ENCODE measurements at places on chromosomes 12 and 14.

DNA sequence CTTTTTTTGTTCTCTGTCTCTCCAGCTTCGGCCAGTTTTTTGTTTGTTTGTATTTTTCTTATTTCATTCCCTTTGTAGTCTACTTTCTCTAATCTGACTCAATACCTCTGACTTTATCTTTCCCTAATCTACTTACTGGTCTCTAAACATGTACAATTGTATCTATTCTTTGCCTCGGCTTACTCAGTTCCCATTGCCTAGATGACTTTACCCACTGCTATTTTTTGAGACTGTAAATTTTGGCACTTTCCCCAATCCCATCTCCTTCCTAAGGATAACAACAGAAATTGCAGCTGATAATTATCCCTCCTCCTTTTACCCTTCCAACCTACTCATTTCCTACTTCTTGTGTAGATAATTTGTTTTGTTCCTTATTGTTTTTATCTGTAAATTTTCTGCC is 511.1 kb downstream of the RPL10L start:
- no peak for DNase-seq

- DNase-seq = no peak
Measured at GRCh38 chr14:33714527-33715226, 236.2 kb downstream of the EGLN3 start.

GRCh38 chr12:26979733-26980132 is 34.5 kb downstream of the TM7SF3 start:
- DNase-seq = no peak

- DNase-seq = peak; percentile 53
Measured at GRCh38 chr12:52082026-52082668, 2.6 kb downstream of the SMIM41 start.

- DNase-seq = peak; percentile 66
Measured at GRCh38 chr12:47867495-47867941, 37.3 kb downstream of the VDR start.
